ENCODE measurements at places on chromosomes 6 and 20. TPM values are rescaled to one million over a fixed set of nuclear protein-coding genes. Genes with fewer than 3 reads are reported as not detected.
A peak's percentile ranks its signal among the peaks of the same experiment; 100 is the strongest.

SMLR1 gene
- total RNA-seq, result not detected

- peak; percentile 11 for DNase-seq
Measured at GRCh38 chr20:48492015-48492714, 335.6 kb downstream of the PREX1 start.

PPP1R14C gene
- not detected for total RNA-seq

DNA sequence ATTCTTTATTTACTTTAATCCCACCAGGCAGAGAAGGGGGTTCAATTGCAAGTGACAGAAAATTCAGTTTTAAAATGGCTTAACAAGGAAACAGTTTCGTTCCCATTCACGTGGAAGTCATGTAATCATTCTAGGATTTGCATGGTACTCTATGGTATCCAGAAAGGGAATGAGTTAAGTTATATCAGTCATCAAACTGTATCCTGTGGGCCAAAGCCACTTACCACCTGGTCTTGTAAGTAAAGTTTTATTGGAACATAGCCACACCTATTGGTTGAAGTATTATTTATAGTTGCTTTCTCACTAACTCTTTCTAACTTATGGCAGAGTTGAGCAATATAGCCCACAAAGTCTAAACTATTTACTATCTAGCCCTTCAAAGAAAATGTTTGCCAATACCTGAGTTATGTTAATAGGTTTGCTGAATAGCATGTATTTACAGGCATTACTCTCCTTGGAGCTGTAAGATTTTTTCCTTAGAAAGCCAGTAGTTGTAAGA is 10.2 kb upstream of the MMS22L start:
- no peak for DNase-seq

DNA sequence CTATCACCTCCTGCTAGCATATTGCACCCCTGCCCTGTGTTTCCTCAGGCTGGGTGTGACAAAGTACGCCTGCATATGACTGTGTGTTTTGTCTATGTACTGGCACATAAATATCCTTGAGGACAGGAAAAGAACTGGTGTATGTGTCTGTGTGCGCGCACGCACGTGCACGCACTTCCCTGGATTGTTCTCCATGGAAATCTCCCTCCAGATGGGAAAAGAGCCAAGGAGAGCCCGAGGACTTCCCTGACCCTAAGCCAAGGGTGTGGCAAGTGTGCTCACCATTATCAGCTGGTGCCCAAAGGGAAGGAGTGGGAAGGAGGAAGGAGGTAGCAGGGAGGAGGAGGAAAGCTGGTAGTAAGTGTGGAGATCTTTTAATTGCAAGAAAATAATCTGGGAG is 117.6 kb downstream of the HIVEP2 start:
- DNase-seq, result peak; percentile 52

ME1 gene
- total RNA-seq, result 5.2 TPM

DNA sequence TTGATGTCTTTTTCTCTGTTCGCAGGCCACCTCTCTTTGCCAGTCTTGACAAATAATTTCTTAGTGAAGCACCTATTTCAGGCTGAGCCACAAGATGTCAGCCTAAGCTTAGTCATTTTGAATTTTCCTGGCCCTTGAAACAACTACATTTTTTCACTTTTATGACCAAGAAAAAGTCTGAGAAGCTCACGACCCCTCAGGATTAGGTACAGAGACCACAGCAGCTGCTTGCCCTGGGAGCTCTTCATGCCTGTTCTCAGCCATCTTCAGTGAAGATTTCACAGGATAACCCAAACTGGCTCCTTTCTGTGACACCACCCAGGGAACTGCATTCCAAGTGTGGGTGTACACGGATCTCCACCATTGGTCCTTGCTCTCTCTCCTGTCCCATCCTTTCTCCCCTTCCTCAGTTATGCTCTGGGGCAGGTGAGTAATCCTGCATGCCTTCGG is 38.4 kb upstream of the SPTLC3 start:
- DNase-seq, result no peak

DNA sequence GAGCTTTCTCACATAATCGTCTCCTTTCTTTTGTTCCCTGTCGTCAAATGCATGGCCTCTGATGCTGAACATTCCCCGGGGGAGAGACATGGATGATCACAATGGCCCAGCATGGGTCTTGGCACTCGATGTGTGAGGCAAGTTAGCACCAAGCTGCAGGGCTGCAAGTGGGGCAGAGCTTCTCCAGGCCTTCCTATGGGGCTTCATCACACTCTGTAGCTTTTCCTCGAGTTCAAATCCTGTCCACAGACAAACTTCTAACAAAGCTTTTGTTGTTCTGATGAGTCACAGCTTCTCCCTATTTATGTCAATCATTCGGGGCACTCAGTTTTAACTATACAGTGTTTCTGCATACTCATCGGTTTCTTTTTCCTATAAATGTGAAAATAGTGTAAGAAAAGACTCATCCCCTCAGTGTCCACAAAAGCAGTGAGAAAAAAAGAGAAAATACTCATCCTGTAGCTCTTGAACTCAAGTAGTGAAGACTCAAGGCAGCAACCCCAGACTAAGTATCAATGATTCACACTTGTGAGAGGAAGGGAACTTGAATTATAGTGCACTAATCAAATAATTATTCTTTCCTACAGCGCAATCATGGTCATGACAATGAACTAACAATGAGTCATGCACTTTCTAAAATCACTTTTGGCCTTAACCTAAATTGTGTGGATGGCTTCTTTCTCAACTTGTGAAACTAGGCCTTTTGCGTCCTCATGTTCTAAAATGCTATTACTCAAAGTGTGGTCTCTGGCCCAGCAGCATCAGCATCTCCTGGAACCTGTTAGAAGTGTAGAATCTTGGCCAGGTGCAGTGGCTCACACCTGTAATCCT is 68.4 kb upstream of the NOX3 start:
- no peak for DNase-seq

TSPO2 gene
- total RNA-seq, result not detected

GRCh38 chr6:109330263-109330662 is 52.0 kb downstream of the CD164 start:
- no peak for DNase-seq

All from stomach (tissue), 19 donors.